CD4-positive, CD25-positive, alpha-beta regulatory T cell (primary cell): ENCODE measurements at places on chromosomes 13 and 19. TPM values are rescaled to one million over a fixed set of nuclear protein-coding genes. Genes with fewer than 3 reads are reported as not detected.

Gene KIRREL2
- polyA plus RNA-seq = not detected

Gene ZNF728
- not detected for polyA plus RNA-seq

Gene CNFN
- not detected for polyA plus RNA-seq

Gene ARID3A
- polyA plus RNA-seq = 1.3 TPM

Gene FCGBP
- 0.27 TPM for polyA plus RNA-seq

Gene ZNF649
- 8.4 TPM for polyA plus RNA-seq

Gene CASP14
- not detected for polyA plus RNA-seq

Gene NLRP7
- not detected for polyA plus RNA-seq

Gene USP12
- 13.5 TPM for polyA plus RNA-seq

DNA sequence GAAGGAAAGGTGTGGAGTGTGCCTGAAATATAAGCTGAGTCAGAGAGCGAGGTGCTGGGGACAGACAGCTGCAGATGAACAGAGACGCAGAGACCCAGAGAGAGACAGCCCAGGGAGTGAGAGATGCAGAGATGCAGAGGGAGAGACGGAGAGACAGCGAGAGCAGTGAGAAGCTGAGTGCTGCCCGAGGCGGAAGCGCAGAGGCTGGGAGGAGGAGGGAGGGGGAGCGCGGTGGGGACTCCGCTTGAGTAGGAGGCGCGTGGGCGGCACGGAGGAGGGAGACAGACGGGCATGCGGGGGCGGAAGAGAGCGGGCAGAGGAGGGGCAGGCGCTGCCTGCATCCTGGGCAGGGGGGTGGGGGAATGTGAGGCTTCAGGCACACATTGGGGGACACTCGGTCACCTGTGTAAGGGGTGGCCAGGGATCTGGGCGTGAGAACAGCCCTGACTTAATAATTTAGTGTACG is 25.7 kb downstream of the SLC8A2 start:
- peaks cover 44% of the 10 kb centered on the region for H3K4me1 ChIP-seq
- H3K27ac ChIP-seq = no peak overlapping the region
- peak overlapping the region; percentile 62 for H3K4me3 ChIP-seq
- H3K36me3 ChIP-seq = no peaks in the 10 kb centered on the region
- peaks cover 9% of the 10 kb centered on the region for H3K27me3 ChIP-seq
- peak; percentile 60 for DNase-seq

GRCh38 chr13:50357586-50358118 is 342.4 kb downstream of the KCNRG start:
- H3K27me3 ChIP-seq = no peaks in the 10 kb centered on the region
- H3K4me1 ChIP-seq = peaks cover 10% of the 10 kb centered on the region
- no peak for DNase-seq
- no peaks in the 10 kb centered on the region for H3K36me3 ChIP-seq
- H3K4me3 ChIP-seq = no peak overlapping the region

- H3K27ac ChIP-seq = no peak overlapping the region
- H3K27me3 ChIP-seq = no peaks in the 10 kb centered on the region
- H3K36me3 ChIP-seq = no peaks in the 10 kb centered on the region
- no peak overlapping the region for H3K4me3 ChIP-seq
These were observed 5.8 kb downstream of the KBTBD7 start for GRCh38 chr13:41188584-41188983.

- no peaks in the 10 kb centered on the region for H3K27me3 ChIP-seq
- H3K4me1 ChIP-seq = no peaks in the 10 kb centered on the region
- no peak overlapping the region for H3K4me3 ChIP-seq
- no peak overlapping the region for H3K27ac ChIP-seq
- no peak for DNase-seq
These were observed 274.4 kb upstream of the GPC6 start for GRCh38 chr13:92952161-92952560.

GRCh38 chr13:45781553-45782326 is 69.8 kb downstream of the SIAH3 start:
- H3K27ac ChIP-seq = no peak overlapping the region
- DNase-seq = no peak
- peaks cover 3% of the 10 kb centered on the region for H3K27me3 ChIP-seq
- H3K4me1 ChIP-seq = no peaks in the 10 kb centered on the region
- no peaks in the 10 kb centered on the region for H3K36me3 ChIP-seq

GRCh38 chr19:54448774-54449700 is at the start of gene LENG8:
LENG8 (plus strand) TSS chr19:54449199; CDS start chr19:54451345, 2,146 bp downstream.
- H3K27ac ChIP-seq = peak within 1 kb of the TSS; percentile 97
- H3K27me3 ChIP-seq = no peaks in the 10 kb centered on the region

- no peaks in the 10 kb centered on the region for H3K36me3 ChIP-seq
- H3K27me3 ChIP-seq = no peaks in the 10 kb centered on the region
- no peak for DNase-seq
- H3K4me3 ChIP-seq = no peak overlapping the region
- H3K27ac ChIP-seq = no peak overlapping the region
- H3K4me1 ChIP-seq = no peaks in the 10 kb centered on the region
These were observed 93.9 kb downstream of the LIG4 start for GRCh38 chr13:108121406-108121805.

DNA sequence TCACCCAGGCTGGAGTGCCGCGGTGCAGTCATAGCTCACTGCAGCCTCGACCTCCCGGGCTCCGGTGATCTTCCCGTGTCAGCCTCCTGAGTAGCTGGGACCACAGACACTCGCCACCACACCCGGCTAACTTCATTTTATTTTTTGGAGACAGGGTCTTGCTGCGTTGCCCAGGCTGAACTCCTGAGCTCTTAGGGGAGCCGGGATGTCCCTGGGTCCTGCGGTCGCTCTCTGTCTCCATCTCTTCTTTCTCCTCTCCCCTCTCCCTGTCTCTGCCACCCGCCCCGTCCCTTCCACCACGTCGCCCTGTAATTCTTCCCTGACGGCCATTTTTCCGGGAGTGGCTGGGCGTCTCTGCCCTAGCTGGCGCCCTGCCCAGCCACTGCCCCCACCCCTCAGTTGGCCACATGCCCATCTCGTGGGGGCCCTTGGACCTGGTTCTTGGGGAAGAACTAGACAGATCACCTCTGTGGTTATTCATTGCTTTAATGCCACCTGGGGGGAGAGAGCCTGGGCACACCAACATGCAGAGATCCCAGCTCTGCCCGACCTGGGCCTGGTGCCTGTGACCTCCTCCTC is 18.9 kb downstream of the ARID3A start:
- no peak overlapping the region for H3K4me3 ChIP-seq
- H3K27me3 ChIP-seq = no peaks in the 10 kb centered on the region
- peaks cover 18% of the 10 kb centered on the region for H3K4me1 ChIP-seq
- no peaks in the 10 kb centered on the region for H3K36me3 ChIP-seq
- no peak for DNase-seq

DNA sequence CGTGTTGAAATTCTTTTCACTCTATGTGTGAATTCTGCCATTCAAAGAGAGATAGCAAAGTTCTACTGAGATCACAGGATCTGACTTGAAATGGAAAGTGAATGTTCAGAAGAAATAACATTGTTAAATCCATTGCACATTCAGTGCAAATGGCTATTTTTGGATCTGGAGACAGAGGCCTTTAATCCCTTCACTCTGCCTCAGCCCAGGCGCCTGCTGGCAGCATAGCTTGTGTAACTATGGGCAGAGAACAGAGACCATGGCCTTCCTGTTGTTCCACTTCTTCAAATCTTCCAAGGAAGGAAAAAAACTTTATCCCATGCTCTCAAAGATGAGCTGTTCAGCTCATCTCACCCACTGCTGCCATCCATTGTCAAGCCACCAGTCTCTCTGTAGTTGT is 265.4 kb downstream of the LMO7 start:
- H3K27me3 ChIP-seq = peaks cover 3% of the 10 kb centered on the region
- H3K27ac ChIP-seq = no peak overlapping the region
- no peaks in the 10 kb centered on the region for H3K36me3 ChIP-seq
- no peaks in the 10 kb centered on the region for H3K4me1 ChIP-seq
- no peak overlapping the region for H3K4me3 ChIP-seq
- no peak for DNase-seq

DNA sequence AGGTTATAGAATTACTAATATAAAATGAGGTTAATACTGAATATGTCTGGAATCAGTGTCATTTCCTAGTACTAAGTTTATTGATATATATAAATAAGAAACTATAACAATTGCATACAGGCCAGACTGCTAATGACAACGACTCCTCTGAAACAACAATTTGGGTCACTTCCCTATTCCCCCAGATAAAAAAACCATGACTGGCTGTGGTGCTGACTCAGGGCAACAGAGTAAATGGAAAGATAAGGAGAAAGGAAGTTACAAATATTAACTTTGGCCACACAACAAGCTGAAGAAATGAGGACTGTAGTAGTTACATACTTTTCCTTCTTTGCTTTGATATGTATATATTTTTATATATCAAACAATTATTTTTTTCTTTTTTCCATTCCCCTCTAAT is 263.7 kb upstream of the PCDH9 start:
- H3K27ac ChIP-seq = no peak overlapping the region
- no peak overlapping the region for H3K4me3 ChIP-seq
- no peak for DNase-seq
- no peaks in the 10 kb centered on the region for H3K36me3 ChIP-seq
- no peaks in the 10 kb centered on the region for H3K27me3 ChIP-seq
- no peaks in the 10 kb centered on the region for H3K4me1 ChIP-seq

GRCh38 chr13:74709226-74709625 is 575.0 kb upstream of the KLF12 start:
- DNase-seq = no peak
- H3K4me3 ChIP-seq = no peak overlapping the region
- H3K4me1 ChIP-seq = no peaks in the 10 kb centered on the region
- no peak overlapping the region for H3K27ac ChIP-seq
- H3K27me3 ChIP-seq = no peaks in the 10 kb centered on the region

DNA sequence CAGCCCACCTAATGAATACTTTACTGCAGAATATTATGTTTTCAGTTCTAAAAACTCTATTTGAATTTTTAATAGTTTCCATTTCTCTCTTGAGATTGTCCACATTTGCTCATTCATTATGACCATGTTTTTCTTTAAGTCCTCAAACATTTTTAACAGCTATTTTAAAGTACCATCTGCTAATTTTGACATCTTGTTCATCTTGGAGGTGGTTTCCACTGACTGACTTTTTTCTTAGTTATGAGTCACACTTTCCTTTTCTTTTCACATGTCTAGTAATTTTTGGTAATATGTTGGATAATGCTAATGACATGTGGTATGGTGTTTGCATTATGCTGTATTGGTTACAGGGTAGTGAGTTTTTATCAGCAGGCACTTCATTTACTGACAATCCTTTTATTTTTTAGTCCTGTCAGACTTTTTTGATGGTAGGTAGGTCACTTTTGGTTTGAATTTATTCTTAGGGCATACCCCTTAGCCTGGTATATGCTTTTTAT is 15.4 kb upstream of the ESD start:
- H3K27ac ChIP-seq = no peak overlapping the region
- no peaks in the 10 kb centered on the region for H3K4me1 ChIP-seq
- peaks cover 2% of the 10 kb centered on the region for H3K27me3 ChIP-seq
- no peak for DNase-seq

DNA sequence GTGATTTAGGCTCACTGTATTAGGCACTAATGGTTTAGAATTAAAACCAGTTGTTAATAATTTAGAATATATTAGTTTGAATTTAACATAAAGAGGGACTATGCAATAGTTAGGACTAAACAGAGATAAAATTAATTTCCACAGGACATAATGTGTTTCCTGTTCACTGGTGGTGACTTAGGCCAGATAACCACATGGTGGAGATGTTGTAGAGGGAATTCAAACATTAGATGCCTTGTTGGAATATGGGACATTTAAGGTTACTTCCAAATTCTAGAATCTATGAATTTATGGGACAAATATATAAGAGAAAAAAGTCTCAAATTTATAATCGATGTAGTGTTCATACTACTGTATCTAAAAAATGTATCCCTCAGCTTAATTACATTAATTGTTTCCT is 615.5 kb upstream of the KLHL1 start:
- no peak for DNase-seq
- H3K27ac ChIP-seq = no peak overlapping the region
- no peaks in the 10 kb centered on the region for H3K27me3 ChIP-seq
- no peaks in the 10 kb centered on the region for H3K4me1 ChIP-seq
- H3K36me3 ChIP-seq = no peaks in the 10 kb centered on the region
- no peak overlapping the region for H3K4me3 ChIP-seq

- H3K27ac ChIP-seq = no peak overlapping the region
- H3K36me3 ChIP-seq = no peaks in the 10 kb centered on the region
- DNase-seq = no peak
- peaks cover 4% of the 10 kb centered on the region for H3K4me1 ChIP-seq
- no peak overlapping the region for H3K4me3 ChIP-seq
These were observed 876 bp downstream of the SACS start for GRCh38 chr13:23432626-23433025.

DNA sequence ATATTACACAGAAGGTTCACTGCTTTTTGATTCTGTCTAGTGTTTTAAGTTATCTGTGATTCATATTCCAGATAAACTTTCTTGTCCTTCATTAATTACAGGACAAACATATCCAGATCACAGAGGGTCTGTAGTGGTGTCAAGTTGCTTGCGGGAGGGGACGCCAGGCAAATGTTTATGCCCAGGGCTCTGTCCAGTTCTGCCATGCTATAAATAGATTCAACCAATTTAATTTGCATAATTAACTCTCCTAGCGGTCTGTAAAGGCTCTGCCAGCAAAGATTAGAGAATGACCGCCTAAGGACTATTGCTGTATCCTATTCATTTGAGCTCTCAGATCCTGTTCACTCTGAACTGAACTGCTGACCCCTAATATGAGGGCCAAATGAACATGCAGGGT is 59.7 kb upstream of the TRPC4 start:
- no peak overlapping the region for H3K4me3 ChIP-seq
- no peaks in the 10 kb centered on the region for H3K4me1 ChIP-seq
- no peaks in the 10 kb centered on the region for H3K27me3 ChIP-seq
- H3K27ac ChIP-seq = no peak overlapping the region
- no peak for DNase-seq

- H3K27ac ChIP-seq = no peak overlapping the region
- DNase-seq = no peak
- no peaks in the 10 kb centered on the region for H3K27me3 ChIP-seq
- H3K36me3 ChIP-seq = no peaks in the 10 kb centered on the region
These were observed 612.5 kb upstream of the PRR20A start for GRCh38 chr13:56528040-56528790.

- H3K27ac ChIP-seq = no peak overlapping the region
- H3K4me3 ChIP-seq = no peak overlapping the region
- no peak for DNase-seq
- peaks cover 12% of the 10 kb centered on the region for H3K4me1 ChIP-seq
These were observed 16.9 kb downstream of the FBXL12 start for GRCh38 chr19:9801976-9802375.

GRCh38 chr19:33306191-33306590 is 3.9 kb upstream of the CEBPA start:
- peaks cover 18% of the 10 kb centered on the region for H3K4me1 ChIP-seq
- H3K27me3 ChIP-seq = peaks cover 3% of the 10 kb centered on the region
- no peak overlapping the region for H3K4me3 ChIP-seq
- no peak overlapping the region for H3K27ac ChIP-seq
